ENCODE measurements at places on chromosomes 5 and 9.

- DNase-seq = no peak
These were observed 135.2 kb upstream of the IRX1 start for GRCh38 chr5:3460416-3460815.

DNA sequence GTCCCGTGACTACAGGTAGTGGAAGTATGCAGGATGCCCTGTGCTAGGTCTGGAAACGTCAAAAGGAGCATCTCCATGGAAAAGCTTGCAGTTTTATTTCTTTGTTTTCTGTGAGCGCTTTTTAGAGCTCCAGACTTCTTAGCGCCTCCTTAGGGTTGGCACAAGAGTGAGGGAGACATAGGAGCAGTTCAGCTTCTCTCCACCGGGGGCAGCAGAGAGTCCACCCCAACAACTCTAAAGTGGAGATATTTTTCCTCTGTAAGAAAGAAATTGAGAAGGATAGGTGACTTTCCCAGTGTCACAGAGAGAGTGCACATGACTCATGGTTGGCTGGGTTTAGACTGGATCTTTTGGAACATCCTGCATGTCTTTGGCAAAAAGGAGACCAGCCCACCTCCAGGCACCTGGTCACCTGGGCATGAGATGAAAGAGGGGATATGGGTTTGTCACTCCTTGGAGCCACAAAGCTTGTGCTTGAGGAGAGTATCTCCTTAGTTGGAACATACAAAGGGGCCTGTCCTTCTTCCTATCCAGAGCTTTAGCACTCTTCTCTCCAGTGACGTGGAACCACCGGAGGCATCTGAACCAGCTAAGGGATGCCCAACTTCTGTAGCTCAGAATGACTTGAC is 637.7 kb downstream of the SEMA5A start:
- DNase-seq = no peak

- no peak for DNase-seq
These were observed 21.3 kb downstream of the CCDC69 start for GRCh38 chr5:151202381-151203139.

- DNase-seq = peak; percentile 18
These were observed 89.5 kb downstream of the PHF2 start for GRCh38 chr9:93665637-93666438.

- DNase-seq = peak; percentile 65
These were observed 1.6 kb downstream of the BASP1 start for GRCh38 chr5:17219006-17219422.

DNA sequence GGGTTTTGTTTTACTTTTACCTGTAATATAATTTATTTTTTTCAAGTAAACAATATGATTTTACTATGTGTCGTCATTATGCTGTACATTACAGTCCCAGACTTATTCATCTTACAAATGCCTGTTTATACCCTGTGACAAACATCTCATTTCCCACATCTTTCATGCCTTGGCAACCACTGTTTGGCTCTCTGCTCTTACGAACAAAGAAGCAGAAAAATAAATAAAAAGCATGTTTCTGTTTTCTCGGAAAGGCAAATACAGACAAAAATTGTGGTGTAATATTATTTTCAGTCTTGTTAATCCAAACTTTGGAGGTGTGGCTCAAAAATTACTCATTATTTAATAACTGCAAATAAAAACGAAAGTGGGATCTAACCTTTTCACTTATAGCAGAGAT is 393.0 kb downstream of the CDH12 start:
- no peak for DNase-seq

DNA sequence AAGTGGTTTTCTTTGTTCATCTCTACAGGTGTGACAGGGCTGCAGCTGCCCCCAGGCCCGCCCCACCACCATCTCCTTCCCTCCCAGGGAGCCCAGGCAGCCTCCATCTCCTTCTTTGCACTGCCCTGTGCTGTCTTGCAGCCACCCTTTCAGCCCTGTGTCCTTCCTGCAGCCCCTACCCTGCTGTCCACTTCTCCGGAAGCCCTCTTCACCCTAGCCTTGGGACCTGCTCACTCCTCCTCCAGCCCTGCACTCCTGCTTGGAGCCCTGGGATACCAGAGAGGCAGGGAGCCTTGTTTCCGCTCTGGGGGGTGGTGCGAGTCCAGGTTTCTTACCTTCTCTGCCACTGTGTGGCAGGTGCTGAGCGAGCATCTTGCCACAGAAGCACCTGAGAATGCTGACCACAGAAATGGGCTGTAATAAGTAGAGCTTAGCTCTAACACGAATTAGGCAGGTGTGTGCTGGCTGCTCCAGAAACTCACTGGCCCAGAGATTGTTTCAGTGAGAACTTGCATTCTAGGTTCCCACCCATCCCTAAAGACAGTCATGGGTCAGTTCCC is 51.3 kb upstream of the GADD45G start:
- no peak for DNase-seq

DNA sequence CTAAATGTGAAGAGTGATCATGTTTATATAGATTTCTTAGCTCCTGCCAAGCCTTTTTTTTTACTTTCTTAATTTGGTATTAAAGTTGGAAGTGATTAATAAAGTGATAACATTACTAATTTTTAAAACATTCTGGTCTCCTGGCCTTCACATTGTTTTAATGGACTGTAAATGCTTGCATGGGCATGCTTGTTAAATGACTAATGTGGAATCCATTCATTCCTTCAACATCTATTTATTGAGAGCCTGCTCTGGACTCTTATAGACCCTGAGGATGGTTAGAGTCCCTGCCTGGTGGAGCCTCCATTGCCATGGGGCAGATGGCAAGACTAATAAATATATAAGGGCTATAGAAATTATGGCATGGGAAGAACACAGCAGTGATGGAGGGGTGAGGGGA is 103.5 kb downstream of the NTRK2 start:
- no peak for DNase-seq

DNA sequence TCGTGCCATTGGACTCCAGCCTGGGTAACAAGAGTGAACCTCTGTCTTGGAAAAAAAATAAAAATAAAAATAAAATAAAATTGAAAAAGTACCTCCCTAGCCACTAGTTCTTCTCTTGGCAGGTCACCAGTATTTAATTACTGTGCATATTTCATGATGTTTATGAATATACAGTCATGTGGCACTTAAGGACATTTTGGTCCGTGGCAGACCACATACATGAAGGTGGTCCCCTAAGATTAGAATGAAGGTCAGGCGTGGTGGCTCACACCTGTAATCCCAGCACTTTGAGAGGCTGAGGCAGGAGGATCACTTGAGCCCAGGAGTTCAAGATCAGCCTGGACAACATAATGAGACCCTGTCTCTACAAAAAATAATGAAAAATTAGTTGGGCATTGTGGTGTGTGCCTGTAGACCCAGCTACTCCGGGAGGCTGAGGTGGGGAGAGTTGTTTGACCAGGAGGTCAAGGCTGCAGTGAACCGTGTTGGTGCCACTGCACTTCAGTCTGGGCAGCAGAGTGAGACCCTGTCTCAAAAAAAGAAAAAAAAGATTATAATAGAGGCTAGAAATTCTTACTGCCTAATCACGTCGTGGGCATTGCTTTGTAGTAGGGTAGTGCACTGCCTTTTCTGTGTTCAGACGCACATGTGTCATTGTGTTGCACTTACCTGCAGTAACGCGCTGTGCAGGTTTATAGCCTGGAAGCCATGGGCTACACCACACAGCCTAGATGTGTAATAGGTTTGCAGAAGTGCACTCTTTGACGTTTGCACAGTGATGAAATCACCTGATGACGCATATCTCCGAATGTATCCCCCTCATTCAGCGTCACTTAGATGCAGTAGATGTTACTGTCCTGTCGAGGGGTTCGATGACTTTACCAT is 12.8 kb downstream of the EHMT1 start:
- DNase-seq = no peak

DNA sequence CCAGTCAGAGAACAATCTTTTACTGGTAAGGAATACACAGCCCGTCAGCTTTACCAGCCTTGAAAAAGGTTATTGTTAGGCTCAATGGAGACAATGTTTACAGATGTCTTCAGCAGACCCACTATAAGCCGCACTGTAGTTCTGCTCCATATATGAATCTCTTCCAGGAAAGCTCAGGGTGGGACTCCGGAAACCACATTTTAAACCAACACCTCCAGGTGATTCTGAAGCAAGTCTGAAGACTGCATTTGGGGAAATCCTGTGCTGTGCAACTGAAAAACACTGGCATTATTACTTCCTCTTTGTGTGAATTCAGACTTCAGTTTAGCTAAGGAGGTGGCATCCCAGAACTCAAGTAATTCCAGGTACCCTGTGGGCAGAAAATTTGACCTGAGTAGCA is 3.5 kb downstream of the GZMK start:
- DNase-seq = no peak

DNA sequence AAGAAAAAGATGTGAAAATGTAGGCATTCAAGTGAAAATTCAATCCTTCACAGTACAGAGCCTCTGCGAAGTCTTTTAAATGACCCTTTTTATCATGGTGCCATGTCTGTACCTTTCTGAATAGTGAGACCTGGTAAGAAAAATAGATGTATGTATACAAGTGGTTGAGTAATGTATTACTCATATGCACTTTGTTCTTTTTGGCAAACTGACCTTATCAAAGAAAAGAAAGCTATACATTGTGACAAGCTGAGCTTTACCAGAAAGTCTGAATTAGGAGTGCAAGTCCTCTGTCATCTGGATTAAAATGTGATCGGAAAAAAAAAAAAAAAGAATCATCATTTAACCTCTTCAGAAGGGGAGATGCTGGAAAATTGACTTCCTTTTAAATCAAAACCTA is 356.4 kb upstream of the CCNH start:
- no peak for DNase-seq

DNA sequence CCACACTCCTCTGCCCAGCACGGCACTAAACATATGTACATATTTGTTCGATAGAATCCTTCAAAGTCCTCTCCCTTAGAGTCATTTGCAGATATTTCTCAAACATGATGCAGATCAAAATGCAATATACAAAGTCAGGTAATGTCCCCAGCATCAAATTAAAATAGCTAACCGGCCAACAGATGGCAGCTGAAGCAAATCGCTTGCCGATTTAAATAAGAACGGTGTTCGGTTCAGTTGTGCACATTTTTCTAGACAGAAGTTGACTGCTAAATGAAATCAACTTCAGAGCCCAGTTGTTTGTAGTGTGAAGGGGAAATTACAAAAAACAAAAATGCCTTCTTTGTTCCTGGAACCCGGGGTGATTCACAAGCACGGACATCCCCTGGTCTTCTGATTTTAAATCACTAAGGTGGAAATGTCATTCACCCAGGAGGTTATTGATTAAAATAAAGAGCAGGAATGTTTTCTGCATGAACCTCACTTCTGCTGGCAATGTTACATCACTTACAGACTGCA is 219.2 kb downstream of the EBF1 start:
- no peak for DNase-seq

- DNase-seq = no peak
These were observed 23.4 kb downstream of the WNK2 start for GRCh38 chr9:93207326-93207814.

DNA sequence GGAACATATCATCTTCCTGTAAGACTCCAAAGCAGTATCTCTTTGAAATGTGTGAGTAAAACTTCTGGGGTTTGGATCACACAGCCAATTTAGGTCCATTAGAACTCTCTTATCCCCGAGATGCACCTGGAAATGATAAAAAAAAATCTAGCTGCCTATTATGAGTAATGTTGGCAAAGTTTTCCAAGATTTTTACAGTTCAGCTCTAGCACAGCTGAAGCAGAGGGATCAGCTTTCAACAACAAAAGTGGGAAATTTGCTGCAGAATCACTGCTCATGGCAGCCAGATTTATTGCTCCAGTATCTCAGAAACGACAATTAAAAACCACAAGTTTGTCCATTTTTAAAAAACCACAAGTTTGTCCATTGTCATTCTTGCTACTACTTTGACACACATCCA is 292.2 kb downstream of the IRX2 start:
- DNase-seq = no peak

- no peak for DNase-seq
These were observed 379.9 kb upstream of the ACO1 start for GRCh38 chr9:32004431-32005076.

DNA sequence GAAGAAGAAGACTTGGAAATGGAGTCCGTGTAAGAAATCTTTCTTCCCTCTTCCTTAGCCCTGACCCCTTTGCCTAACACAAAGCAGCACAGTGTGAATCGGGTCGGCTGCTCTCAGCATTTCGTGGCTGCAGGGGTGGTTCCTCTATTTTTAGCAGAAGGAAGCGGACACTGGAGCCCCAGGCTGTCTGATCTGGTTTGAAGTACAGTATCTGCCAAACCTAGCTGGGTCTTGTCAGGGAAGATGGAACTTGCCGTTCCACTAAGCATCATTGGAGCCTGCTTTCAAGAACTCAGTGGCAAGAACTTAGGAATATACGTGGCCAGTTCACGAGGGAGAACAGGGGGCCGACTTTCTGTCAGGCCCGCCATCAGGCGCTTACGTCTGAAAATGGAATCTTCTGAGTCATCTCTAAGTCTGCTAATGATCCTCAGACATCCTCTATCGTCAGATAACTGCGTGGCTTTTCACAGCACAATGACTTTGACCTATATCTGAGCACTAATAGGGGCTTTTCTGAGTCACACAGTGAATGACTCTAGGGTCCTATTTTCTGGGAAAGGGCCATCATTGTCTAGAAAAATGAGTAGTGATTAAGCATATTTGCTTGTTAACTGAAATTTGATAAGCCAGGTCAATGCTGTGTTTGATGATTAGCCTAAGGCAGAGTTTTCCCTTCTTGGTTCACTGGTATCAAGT is 43.3 kb upstream of the NCS1 start:
- no peak for DNase-seq
